Activated T-cell treated with anti-CD3 and anti-CD28 coated beads, Interleukin-2, amount 50 U/mL, for 48 hours (primary cell): ENCODE measurements at places on chromosomes 6 and 20.

- DNase-seq, result peak; percentile 43
Observed at GRCh38 chr6:53793318-53794136, 1.3 kb upstream of the LRRC1 start.

- DNase-seq, result peak; percentile 48
Observed at GRCh38 chr6:16511723-16512489, 249.4 kb downstream of the ATXN1 start.

GRCh38 chr6:10420546-10421157, 5.8 kb upstream of the TFAP2A start:
- no peak for DNase-seq

GRCh38 chr6:44920952-44921491, 407.1 kb upstream of the RUNX2 start:
- no peak for DNase-seq

- no peak for DNase-seq
Observed at GRCh38 chr6:43722920-43723545, 35.4 kb upstream of the MRPS18A start.

DNA sequence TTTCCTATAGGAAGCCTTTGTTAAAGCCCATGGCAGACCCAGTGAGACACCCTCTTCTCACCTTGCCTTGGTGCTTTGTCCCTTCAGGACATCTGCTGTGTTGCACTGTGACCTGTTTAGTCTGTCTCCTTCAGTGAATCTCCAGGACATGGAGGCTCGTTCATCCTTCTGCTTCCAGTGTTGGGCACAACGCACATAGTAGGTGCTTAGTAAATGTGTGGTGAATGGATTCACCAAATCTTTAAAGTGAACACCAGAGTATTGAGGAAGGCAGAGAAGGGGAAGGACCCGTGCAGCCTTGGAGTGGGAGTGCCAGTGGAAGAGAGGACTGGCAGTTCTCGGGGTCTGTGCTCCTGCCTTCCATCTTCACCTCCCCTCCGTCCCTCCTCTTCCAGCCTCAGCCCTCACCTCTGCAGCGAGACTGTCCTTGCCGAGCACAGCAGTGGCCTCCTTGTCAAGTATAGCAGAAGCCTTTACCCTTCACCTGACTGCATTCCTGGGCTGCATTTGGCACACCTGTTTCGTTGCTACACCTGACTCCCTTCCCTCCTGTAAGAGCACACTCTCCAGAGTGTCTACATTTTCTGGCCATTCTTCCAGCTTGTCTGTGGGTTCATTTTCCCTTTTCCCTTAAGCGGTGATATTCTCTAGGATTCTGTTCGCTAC, 49.2 kb downstream of the ARID1B start:
- DNase-seq, result no peak

DNA sequence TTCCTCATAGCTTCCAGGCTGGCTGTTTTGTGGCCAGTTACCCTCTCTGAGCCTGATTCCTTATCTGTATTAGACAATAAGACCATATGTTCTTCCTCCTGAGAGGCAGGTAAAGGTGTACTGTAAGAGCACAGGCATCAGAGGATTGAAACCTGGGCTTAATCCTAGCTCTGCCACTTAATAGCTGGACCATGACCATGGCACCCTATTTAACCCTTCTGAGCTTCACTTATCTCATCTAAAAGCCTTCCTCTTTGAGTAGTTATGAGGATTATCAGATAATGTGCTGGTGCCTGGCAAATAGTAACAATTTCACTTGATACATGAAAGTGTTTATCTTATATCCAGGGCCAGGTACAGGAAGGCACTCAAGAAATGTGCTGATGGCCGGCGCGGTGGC, 34.9 kb downstream of the BCL2L1 start:
- no peak for DNase-seq

- DNase-seq, result no peak
Observed at GRCh38 chr6:154814063-154814462, 80.8 kb downstream of the SCAF8 start.

DNA sequence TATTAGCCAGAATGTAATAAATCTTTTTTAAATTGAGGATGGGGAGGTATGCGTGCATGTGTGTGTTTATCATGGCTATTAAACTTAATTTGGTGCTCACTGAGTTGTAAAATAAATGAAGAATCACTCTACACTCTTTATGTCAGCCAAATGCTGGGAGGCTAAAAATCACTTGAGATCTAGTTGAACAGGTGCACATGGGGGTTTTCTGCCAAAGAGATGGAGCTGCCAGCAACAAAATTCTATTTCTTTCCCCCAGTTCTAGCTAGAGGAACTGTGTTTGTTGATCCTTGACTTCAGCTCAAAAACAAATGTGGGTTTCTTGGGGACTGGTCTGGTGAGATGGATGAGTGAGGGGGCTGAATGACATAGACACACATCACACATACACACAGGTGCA, 183.3 kb upstream of the BTBD3 start:
- no peak for DNase-seq

DNA sequence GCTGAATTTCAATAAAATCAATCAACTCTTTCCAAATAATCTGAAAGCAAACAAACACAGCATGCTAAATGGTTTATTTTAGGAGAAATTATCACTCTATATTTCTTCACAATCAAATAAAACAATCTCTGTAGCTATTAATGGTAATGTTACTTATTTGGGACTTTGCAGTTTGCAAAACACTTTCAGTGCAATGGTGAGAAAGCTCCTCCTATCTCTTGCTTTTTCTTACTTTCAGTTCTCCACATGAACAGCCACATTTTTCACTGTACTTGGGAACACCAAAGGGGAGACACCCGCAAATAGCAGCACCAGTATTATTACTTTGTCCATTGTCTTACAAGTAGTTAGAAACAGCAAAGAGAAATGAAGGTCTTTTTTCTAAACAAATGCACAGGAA, 92.4 kb downstream of the DST start:
- no peak for DNase-seq

DNA sequence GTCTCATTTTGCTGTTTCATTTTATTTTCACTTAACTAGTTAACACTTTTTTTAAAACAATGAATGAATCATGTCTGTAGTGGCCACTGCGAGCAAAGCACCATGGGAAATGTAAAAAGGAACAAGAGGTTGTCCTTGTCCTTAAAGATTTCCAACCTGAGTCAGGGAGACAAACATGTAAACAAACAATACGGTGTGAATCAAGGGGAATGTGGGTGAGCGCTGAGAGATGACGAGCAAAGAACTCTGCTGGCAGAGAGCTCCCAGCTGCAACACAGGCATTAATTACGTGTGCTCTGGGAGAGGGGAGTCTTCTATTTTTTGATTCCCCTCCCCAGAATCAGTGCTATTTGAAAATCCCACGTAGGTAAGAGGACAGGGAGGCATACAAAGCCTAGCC, 84.3 kb downstream of the ATXN1 start:
- DNase-seq, result no peak

DNA sequence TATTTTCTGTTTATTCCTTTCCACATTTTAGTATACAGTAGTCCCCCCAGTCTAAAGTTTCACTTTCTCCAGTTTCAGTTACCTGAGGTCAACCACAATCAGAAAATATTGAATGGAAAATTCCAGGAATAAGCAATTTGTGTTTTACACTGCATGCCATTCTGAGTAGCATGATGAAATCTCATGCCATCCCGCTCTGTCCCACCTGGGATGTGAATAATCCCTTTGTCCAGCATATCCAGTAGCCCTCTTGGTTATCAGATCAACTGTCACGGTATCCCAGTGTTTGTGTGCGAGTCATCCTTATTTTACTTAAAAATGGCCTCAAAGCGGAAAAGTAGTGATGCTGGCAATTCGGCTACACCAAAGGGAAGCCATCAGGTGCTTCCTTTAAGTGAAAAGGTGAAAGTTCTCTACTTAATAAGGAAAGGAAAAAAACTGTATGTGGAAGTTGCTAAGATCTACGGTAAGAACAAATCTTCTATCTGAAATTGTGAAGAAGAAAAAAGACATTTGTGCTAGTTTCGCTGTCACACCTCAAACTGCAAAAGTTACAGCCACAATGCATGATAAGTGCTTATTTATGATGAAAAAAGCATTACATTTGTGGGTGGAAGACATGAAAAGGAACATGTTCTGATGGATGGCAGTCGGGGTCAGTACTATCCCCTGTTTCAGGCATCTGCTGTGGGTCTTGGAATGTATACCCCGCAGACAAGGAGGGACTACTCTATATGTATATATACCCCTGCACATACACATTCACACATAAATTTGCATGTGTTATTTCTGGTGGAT, 11.3 kb downstream of the NOX3 start:
- no peak for DNase-seq

DNA sequence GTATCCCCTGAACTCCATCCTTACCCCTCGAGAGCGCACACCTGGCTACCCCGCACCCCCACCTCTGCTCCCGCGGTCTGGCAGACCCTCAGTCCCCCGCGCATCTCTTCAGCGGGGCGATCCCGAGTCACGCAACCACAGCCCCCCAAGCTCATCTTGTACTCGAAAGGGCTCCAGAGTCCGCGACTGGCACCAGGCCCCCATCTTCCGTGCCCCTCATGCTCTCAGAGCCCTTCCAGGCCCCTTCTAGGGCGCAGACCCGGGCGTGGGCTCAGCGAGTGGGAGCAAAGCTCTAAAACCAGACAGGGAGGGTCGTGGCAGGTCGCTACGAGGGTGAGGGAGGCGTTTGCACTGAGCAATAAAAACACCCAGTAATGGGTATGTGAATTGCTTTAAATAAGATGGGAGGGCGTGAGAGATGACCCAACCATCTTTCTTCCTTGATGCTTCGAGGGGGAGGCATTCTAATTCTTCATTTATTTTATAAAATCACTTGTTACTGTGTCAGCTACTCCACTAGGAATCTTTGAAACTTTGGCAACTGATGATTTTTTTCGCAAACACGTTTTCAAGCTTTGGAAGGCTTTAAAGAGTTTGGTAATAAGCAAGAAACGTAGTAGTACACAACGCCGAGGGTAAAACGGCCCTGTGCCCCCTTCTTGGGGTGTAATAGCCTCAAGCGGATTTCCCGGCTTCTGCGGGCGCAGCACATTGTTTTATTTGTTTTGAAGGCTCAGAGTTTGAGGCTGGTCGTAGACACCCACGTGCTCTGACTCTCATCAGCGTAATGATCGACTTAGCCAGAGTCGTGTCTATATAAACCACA, 42.6 kb upstream of the SUPT3H start:
- DNase-seq, result peak; percentile 75

GRCh38 chr6:82088978-82089771, 158.4 kb downstream of the IBTK start:
- no peak for DNase-seq

DNA sequence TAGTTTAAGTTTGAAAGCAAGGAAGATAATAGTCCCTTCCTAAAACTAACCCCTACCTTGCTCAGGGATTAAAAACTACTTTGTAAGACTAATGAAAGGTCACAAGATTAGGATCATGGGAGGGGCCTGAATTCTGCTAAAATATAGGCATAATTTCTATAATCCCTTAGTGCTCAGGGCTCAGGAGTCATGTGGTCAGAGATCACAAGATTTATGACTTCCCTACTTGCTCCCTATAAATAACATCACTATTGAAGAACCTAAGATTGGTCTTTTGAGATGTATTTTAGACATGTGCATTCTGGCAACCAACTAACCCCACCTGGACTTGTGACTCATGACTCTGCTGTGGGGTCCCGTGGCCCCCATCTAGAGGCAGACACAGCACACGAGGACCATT, 81.1 kb downstream of the STMND1 start:
- DNase-seq, result no peak

DNA sequence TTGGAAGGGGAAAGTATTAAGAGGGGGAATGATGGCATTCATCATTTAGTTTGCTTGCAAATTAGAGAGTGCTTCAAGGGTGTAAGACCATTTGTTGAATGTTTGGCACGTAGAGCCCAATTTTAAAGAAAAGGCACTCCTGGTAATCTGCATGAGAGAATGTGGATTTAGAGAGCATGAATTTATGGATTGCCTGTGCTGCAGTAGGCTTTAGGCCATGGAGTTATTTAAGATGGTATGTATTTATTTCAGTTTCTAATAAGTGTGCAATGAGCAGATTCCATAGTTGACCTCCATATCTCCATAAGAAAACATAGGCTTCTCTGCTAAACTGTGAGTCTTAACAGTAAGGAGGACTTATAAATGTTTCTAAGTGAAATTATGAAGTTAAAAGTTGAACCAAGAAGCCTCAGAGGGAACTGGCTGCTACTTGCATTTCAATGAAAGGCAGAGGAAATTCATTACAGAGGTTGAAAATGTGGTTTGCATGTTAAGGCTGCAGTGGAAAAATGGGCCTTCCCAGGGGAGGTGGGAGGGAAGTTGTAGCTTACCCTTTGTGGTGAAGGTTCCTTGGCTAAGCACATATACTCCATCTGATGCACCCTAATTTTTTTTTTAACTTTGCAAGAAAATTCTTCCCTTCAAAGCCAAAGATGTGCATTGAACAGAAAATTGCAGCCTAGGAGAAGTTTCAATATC, 134.2 kb downstream of the CARMIL1 start:
- no peak for DNase-seq

DNA sequence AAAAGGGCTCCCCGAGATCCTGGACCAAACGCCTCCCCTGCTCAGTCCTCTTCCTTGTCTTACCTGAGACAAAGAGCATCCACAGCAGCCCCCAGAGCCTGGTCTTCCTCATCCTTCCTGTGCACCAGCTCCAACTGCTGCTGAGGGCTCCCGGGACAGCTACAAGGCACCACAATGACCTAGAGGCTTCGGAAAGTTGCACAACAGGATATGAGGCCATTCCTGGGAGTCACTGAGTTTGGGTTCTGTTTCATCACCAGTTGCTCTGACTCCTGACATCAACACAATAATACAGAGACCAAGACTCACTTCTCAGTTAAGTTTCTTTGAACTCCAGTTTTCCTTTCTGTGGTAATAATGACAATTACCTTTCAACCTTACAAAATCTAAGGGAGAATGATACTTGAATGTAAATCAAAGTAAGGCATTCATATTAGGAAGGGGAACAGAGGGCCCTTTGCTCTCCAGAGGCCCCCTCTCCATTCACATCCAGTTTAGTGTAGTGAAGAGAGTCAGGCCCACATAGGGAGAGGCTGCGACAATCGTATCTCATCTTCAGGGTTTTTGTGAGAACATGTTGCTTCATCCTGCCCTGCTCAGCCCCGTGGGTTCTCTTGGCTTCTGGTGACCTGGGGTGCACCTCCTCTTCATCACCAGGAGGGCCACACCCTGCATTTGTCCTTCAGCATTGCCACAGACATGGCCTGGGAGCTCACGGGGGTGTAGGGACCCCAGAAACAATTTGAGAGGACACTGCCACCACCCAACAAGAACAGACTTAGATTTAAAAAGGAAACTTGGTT, at the start of gene TREM1:
TSS of gene TREM1 (minus strand) at position 139 of the 803 bp plus-strand sequence. CDS start at position 112, 27 bp downstream.
- DNase-seq, result no peak

- DNase-seq, result no peak
Observed at GRCh38 chr6:132414761-132415160, 13.5 kb upstream of the MOXD1 start.

DNA sequence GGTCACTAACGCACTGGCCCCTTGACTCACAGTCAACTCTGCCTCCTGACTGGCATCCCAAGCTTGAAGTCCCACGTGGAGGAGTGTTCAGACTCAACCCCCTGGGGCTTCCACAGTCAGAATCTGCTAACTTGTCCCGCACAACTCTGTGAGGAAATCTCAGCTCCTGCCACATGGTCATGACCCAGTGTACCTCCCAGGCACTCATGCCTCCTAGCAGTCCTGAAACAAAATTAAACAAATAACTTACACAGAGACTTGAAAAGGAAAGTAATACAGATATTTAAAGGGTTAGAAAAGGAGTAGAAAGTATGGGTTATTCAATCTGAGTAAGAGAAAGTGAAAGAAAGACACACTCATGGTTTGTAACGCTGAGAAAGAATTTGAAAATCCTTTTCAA, 134.9 kb downstream of the GMDS start:
- peak; percentile 43 for DNase-seq
